Stimulated activated CD8-positive, alpha-beta memory T cell treated with anti-CD3 and anti-CD28 coated beads, Interleukin-4, amount 100 ng/mL, for 1 hour (primary cell): ENCODE measurements at places on chromosomes 5 and 9.

GRCh38 chr5:37767251-37767650, 72.6 kb downstream of the GDNF start:
- no peak for DNase-seq

DNA sequence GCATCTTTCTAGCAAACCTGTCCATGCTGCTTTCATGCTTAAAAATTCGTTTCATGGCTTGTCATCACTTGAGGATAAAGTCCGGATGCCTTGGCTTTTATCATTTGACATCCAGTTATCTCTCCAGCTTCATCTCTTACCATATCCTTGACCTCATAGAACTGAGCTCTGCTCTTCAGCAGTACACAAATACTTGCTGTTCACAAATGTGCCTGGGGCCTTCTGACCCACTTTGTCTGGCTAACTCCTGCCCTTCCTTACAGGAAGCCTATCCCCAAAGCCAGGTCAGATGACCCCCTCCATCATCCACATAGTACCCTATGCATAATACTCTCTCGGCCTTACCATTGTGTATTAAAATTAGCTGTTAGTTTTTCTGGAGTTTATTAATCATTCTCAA, 249.1 kb downstream of the SAXO1 start:
- no peak for DNase-seq

DNA sequence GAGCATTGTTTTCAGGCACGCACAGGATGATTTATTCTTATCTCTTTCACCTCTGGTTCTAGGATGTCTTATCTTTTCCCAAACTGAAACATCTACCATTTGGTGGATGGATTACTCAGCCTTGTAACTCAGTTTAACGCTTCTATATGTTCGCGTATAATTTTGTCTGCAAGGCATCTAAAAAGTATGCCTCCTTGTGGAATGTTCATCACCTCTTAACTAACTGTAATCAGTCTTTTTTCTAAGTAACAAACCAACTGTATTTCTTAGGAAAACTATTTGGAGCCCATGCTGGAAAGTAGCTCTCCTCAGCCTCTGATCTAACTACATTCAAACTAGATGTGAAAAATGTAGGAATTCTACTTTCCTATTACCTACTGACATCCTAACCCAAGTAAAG, 11.5 kb upstream of the F2RL2 start:
- DNase-seq, result no peak

- no peak for DNase-seq
Measured at GRCh38 chr9:99867968-99868367, 38.5 kb upstream of the STX17 start.

DNA sequence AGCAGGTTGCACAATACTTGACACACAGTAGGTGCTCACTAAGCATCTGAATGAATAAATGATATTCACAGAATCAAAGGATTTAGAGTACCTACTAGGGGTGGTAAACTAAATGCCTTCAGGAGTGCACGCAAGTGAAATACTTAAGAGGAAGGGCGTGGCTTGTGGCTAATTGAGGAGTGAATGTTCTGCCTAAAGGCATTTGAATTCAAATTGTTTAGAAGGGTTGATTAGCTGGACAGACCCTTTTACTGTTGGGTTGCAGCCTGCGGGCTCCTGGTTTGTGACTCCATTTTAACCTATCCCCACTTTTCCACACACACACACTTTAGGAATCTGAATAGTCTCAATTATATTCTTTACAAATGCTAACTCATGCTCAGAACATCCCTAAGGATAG, 63.1 kb downstream of the PPP2R2B start:
- no peak for DNase-seq

DNA sequence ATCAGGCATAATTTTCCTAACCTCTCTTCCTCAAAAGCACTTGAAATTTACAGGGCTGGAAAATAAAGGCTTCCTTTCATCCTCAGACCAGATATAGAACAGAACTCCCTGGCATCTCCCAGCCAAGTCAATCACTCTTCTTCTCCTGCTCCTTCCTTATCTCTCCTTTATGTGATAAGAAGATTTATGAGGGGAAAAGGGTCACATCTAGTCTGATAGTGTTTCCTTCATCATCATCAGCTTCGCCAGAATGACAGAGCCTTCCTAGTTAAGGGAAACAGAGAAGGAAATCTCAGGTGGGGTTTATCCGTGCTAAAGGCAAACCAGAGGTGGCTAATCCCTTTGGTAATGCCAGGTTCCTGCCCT, 36.2 kb downstream of the LIX1 start:
- no peak for DNase-seq

DNA sequence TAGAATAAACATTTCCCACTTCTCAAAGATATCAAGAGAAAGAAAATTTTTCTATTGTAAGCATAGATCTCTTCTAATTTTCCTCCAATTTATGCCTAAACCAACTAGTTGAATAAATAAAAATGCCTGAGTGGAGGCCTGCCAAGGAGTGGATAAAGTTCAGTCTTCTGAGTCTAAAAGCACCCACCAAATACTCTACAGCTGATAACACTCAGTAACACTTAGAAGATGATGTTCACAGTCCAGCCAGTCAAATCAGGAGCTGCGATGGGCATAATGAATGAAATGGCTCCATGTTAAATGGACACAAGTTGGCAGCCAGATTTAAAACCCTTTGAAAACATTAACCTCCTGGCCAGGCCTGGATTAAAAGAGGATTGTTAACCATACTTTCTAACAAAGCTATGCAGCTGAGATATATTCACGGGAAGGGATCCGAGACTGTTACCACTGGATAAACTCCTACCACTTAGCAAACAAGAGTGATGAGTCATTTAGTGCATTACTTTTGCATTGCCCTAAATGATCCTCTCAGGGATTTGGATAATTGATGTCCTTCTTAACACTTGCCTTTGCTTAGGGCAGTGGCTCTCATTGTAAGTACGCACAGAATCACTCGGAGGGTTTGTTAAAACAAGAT, 63.7 kb upstream of the CCDC112 start:
- DNase-seq, result no peak

GRCh38 chr9:132451276-132451675, 41.3 kb downstream of the CFAP77 start:
- DNase-seq, result peak; percentile 15

DNA sequence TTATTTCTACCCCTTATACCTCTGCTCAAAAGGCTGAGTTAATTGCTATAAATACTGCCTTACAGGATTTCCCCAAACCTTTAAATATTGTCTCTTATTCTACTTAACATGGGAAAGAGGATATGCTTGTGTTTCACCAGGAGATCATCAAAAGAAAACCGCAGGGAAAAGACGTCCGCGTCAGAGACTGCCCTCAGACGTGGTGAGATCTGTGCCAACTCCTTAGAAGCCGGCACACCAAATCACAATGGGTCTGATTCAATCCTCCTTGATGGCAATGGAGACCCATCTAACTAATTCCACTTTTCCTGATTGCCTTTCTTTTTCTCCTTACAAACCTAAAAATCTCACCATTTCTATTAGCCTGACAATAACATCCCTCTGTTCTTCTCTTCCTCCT, 55.0 kb downstream of the SH3PXD2B start:
- no peak for DNase-seq

DNA sequence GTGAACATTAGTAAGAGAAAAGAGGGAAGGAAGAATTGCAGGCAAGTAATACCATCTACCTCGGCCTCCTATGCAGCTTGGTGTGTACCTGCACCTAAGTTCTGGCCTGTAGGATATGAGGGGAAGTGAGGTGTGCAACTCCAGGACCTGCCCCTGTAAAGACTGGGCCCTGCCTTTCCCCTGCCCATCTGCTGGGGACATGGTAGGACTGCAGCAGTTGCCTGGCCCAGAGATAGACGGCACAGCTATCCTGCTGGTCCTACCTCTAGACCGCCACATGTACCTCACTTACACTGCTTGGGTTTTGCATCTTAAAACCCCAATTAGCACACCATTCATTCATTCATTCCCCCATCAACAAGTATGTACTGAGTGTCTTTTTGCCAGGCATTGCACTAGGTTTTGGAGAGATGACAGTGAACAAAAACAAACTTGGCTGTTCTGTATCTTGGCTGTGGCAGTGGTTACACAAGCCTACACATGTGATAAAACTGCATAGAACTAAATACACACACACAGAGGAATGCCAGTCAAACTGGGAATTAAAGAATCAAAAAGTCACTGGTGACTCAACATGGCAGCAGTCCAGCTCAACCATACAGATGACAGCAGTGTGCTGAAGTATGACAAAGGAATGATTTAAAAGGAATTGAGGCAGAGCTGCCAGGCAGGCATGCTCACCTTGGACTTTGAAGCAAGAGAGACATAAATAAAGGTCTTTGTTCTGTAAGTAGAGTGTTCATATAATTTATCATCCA, 23.3 kb upstream of the MGAT1 start:
- DNase-seq, result no peak
